ENCODE measurements at places on chromosomes 7 and 10.

- no peak for DNase-seq
These were observed 265.3 kb downstream of the ELFN1 start for GRCh38 chr7:1935176-1936005.

DNA sequence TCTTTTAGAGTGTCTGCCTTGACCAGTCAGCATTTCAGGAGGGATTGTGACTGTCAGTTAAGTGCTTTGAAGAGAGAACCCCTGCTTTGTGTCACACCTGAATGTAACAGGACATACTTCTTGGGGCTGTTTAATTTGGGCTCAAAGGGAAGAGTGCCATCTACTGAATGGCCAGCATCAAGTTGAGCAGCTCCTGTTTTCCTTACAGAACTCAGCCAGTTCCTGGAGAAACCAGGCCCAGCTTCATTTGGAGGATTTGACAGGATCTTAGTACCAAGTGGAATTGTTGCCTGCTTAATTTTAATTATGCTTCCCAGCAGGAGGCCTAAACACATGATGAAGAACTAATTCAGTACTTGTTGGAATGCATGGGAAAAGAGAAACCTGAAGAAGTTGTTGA is 8.3 kb downstream of the ADD3 start:
- DNase-seq = no peak

GRCh38 chr10:95374597-95375209 is 83.9 kb upstream of the PDLIM1 start:
- DNase-seq = peak; percentile 7

- DNase-seq = peak; percentile 9
These were observed 11.8 kb upstream of the TIAL1 start for GRCh38 chr10:119608316-119609155.

DNA sequence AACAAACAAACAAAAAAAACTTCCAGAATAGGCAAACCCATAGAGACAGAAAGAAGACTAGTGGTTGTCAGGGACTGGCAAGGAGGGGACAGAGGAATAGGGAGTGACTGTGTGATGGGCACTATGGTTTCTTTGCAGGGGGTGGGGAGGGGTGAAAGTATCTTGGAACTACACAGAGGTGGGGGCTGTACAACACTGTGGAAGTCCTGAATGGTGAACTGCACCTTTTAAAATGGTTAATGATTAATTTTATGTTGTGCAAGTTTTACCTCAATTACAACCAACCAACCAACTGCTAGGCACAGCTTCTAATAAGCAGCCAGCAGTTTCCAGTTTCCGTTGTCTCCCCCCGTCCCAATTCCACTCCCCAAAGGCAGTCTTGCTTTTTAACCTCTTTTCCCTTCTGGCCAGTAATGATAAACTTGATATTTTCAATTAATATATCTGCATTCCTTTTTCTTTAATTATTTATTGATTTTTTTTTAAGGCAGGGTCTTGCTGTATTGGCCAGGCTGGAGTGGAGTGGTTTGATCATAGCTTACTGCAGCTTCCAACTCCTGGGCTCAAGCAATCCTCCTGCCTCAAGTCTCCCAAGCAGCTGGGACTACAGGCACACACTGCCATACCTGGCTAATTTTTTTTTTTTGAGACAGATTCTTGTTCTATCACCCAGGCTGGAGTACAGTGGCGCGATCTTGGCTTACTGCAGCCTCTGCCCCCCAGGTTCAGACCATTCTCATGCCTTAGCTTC is 46.8 kb downstream of the HIP1 start:
- DNase-seq = no peak

GRCh38 chr7:69878591-69878990 is 280.3 kb downstream of the AUTS2 start:
- DNase-seq = no peak

- DNase-seq = no peak
These were observed 48.5 kb downstream of the PLCE1 start for GRCh38 chr10:94042001-94042833.

Data from activated T-helper 1 cell treated with Interleukin-2 at 50 U/mL for 16 hours (primary cell).